Activated T-cell treated with anti-CD3 and anti-CD28 coated beads, Interleukin-2, amount 50 U/mL, for 72 hours (primary cell): ENCODE measurements at places on chromosomes 2 and 18. TPM values are rescaled to one million over a fixed set of nuclear protein-coding genes. Genes with fewer than 3 reads are reported as not detected.
A peak's percentile ranks its signal among the peaks of the same experiment; 100 is the strongest.

DNA sequence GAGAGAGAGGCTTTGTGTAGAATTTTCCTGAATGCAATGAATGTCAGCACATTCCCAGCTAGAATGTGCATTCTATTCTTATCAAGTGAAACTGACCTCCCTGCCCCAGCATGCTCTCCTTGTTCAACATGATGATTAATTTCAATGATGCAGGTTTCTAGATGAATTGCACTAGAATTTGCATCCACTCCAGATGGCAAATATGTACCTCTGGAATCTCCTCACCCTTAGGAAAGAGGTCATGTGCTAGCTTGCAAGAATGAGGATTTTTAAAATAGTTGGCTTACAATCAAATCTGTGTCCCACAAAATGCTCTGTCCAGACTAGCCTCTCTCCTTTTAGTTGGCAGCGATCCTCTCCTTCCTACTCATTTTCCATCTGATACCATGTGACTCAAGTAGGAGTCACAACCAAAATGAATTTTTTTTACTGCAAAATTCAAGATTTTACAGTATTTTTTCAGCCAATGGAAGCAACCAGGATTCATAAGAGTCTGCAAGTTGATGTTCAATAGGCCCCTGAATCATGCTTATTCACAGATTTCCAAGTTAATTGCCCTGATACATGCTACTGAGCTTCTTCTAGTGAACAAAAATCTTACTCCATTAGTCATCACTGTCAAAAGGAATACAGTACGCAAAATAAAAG lies 21.0 kb upstream of the STAT4 start:
- no peaks in the 10 kb centered on the region for H3K36me3 ChIP-seq
- peaks cover 79% of the 10 kb centered on the region for H3K4me1 ChIP-seq
- H3K27ac ChIP-seq = peak overlapping the region; percentile 55
- no peak for DNase-seq

DNA sequence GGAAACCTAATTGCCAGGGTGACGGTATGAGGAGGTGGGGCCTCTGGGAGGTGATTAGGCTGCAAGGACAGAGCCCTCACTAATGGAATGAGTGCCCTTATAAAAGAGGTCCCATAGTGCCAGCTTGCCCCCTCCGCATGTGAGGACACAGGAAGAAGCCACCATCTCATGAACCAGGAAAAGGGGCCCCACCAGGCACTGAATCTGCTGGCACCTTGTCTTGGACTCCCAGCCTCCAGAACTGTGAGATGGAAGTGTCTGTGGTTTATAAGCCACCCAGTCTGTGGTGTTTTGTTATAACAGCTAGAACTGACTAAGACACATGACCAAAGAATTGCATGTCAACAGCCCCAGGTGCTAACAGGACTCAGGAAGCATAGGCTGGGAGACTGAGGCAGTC lies 214.3 kb downstream of the MGAT5 start:
- H3K4me1 ChIP-seq = peaks cover 17% of the 10 kb centered on the region
- H3K4me3 ChIP-seq = no peak overlapping the region
- no peak for DNase-seq
- no peak overlapping the region for H3K27ac ChIP-seq
- H3K27me3 ChIP-seq = no peaks in the 10 kb centered on the region
- peaks cover 3% of the 10 kb centered on the region for H3K36me3 ChIP-seq

DNA sequence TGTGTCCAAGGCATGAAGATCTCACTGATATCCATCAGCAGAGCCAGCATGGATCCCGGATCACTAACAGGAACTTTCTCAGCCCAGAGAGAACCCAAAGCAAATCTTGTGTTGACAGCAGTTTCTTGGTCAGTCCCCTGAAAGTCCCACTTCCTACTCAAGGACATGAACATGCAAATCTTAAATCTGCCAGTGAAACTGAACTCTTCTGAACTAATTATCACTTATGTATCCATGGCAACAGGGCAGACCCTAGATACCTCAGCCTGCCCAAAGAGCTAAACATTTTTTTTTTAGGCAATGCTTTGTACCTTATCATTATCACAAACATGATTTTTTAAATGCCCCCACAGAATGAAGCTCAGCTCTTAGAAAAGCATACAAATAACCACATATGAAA lies 127.8 kb upstream of the DDX18 start:
- no peaks in the 10 kb centered on the region for H3K27me3 ChIP-seq
- DNase-seq = no peak
- no peak overlapping the region for H3K4me3 ChIP-seq
- no peaks in the 10 kb centered on the region for H3K4me1 ChIP-seq
- no peak overlapping the region for H3K27ac ChIP-seq

GRCh38 chr18:36471393-36471792 lies 173.9 kb downstream of the FHOD3 start:
- H3K27me3 ChIP-seq = peaks cover 24% of the 10 kb centered on the region
- H3K4me1 ChIP-seq = no peaks in the 10 kb centered on the region
- H3K4me3 ChIP-seq = no peak overlapping the region
- no peaks in the 10 kb centered on the region for H3K36me3 ChIP-seq
- no peak overlapping the region for H3K27ac ChIP-seq

GRCh38 chr2:237449193-237449881 lies 35.4 kb upstream of the COL6A3 start:
- peaks cover 27% of the 10 kb centered on the region for H3K4me1 ChIP-seq
- no peaks in the 10 kb centered on the region for H3K27me3 ChIP-seq
- H3K27ac ChIP-seq = no peak overlapping the region
- no peak overlapping the region for H3K4me3 ChIP-seq

Gene PRKAG3
- not detected for total RNA-seq
